Activated T-cell treated with anti-CD3 and anti-CD28 coated beads, Interleukin-2, amount 50 U/mL, for 72 hours (primary cell): ENCODE measurements at places on chromosomes 7 and 10. TPM values are rescaled to one million over a fixed set of nuclear protein-coding genes. Genes with fewer than 3 reads are reported as not detected.

DNA sequence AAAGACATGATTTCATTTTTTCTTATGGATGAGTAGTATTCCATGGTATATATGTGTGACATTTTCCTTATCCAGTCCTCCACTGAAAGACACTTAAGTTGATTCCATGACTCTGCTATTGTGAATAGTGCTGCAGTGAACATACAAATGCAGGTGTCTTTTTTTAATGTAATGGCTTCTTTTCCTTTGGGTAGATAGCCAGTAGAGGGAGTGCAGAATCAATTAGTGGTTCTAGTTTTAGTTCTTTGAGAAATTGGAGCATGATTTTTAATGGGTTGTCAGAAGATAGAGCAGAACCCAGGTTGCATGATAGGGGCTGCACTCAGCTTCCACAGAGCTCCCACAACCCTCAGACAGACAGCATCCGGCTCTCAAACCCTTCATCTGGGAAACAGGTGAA lies 152.9 kb upstream of the PLXDC2 start:
- no peaks in the 10 kb centered on the region for H3K36me3 ChIP-seq
- no peak overlapping the region for H3K4me3 ChIP-seq
- DNase-seq = no peak
- H3K4me1 ChIP-seq = no peaks in the 10 kb centered on the region
- no peaks in the 10 kb centered on the region for H3K27me3 ChIP-seq

DNA sequence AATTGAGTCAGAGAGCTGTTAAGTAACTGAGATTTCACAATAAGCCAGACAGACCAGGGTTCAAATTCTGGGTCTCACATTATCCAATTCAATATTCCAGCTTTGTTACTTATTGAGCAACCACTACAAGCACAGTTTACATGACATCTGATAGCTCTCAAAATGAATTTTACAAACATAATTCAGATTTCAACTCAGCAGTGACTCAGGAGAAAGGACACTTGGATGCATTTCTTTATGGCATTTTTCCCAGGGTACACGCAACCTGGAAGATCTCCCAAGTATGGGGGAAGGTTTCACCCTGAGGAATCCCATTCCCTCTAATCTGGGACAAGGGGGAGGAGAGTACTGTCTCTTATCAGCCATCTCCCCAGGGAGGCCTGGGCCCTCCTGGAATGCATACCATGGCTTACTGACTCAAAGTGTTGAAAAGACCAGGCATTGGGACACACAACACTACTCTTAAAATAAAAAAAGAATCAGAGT lies 102.4 kb downstream of the CFTR start:
- no peak overlapping the region for H3K4me3 ChIP-seq
- H3K36me3 ChIP-seq = no peaks in the 10 kb centered on the region
- DNase-seq = no peak
- H3K4me1 ChIP-seq = no peaks in the 10 kb centered on the region
- H3K27ac ChIP-seq = no peak overlapping the region

- peaks cover 33% of the 10 kb centered on the region for H3K27me3 ChIP-seq
- H3K4me1 ChIP-seq = no peaks in the 10 kb centered on the region
- H3K27ac ChIP-seq = no peak overlapping the region
- H3K4me3 ChIP-seq = no peak overlapping the region
These were observed 11.8 kb downstream of the BTBD16 start for GRCh38 chr10:122282909-122283308.

DNA sequence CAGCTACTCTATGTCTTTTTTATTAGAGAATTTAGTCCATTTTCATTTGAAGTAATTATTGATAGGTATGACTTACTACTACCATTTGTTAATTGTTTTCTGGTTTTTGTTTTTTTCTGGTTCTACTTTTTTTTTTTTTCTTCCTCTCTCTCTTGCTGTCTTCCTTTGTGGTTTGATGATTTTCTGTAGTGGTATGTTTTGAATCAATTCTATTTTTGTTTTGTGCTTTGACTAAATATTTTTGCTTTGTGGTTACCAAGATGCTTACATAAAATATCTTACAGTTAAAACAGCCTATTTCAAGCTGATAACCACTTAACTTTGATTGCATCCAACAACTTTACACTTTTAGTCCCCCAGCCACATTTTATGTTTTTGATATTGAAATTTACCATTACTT lies 3.3 kb upstream of the OR2F2 start:
- H3K4me3 ChIP-seq = no peak overlapping the region
- peaks cover 10% of the 10 kb centered on the region for H3K27me3 ChIP-seq
- H3K4me1 ChIP-seq = peaks cover 20% of the 10 kb centered on the region
- no peaks in the 10 kb centered on the region for H3K36me3 ChIP-seq

Gene SFTPA1
- total RNA-seq = not detected
